Activated T-helper 2 cell treated with anti-CD3 and anti-CD28 coated beads, Interferon-gamma antibody, Interleukin-2, Interleukin-4, amounts not matched to agents 10 μg/mL and 5 μg/mL and 100 μg/mL, durations not matched to agents 14 hours and 24 hours and 36 hours (primary cell): ENCODE measurements at places on chromosomes 3 and 15.
A peak's percentile ranks its signal among the peaks of the same experiment; 100 is the strongest.

DNA sequence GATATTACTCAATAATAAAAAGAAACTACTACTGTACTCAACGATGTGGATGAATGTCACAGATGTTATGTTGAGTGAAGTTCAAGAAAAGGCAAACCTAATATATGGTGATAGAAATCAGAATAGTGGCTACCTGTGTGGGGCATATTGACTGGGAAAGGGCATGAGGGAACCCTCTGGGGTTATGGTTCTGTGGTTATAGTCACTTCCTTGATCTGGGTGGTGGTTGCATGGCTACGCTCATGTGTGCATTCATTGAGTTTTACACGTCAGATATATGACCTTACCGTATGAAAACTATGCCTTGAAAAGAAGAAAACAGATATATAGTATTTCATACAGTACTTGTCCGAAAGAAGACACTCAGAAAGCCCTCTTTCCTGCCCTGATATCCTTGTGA is 331.0 kb upstream of the LRRFIP2 start:
- no peak for DNase-seq

GRCh38 chr15:90344662-90345061 is 7.4 kb upstream of the ZNF774 start:
- DNase-seq: no peak

GRCh38 chr3:31754575-31755278 is 222.0 kb downstream of the STT3B start:
- DNase-seq: peak; percentile 16

DNA sequence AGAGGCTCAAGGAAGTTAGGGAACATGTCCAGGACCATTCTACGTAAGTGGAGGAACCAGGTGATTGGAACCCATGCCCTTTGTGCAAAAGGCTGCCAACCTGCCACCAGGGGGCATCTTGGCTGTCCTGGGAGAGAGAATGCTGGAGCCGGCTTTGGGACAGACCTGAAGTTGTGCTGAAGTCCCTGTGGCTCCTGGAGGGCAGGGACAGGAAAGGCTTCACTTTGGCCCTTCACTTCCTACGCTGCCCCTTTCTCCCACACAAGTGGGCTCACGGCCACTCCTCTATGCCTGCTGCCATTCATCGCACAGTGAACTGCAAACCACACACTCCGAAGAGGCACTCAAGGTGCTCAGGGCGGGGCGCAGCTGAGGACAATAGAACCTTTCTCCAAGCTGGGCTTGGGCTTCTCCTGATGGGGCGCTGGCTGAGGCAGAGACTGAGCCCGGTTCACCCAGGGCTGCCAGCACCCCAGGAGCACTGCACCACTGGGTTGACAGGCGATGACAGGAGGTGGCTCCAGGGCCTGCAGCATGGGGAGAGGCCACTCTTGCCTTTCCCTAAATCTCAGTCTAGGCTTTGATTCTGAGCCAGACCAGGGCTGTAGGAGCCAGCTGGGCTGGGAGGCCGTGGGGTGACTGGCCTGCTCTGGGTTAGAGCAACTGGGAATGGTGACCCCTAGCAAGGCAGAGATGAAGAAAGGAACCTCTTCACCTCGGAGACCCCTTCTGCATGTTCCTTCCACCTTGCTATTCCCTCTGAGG is 8.4 kb downstream of the SHF start:
- no peak for DNase-seq

DNA sequence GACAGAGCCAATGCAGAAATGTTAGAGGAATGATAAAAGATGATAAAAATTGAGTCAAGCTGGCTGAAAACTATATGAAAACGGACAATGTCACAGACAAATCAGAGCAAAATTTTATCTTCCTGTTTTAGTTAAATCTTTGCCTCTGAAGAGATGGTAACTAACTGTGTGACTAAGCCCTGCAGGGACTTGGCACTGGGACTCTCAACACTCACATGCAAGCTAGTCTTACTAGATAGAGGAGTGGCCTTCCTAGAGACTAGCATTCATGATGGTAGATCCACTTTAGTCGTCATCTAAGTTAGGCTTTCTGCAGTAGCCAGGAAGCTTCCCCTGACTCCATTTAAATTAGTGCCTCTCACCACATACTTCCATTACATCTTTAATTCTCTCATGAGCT is 4.1 kb downstream of the CCDC191 start:
- no peak for DNase-seq
